ENCODE measurements at places on chromosomes 12 and 14. TPM values are rescaled to one million over a fixed set of nuclear protein-coding genes. Genes with fewer than 3 reads are reported as not detected.

The MGP gene
- 295 TPM for total RNA-seq

DNA sequence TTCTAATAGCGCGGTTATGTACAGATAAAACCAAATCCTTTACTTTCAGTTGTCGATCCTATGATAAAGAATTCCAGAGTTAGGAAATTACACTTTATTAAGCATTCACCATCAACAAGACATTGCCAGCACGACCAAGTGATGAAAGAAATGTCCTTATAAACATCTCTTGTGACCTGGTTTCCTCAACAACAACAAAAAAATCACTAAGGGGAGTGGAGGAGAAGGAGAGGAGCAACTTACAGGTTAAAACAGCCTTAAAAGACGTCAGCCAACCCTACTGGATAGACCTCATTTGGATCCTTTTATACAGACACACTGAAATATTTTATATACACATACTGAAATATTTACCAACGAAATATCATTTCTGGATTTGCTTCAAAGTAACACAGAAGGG is 22.8 kb downstream of the SART3 start:
- no peak for DNase-seq

GRCh38 chr12:122062832-122063693 is 15.5 kb upstream of the MLXIP start:
- DNase-seq = peak; percentile 65

The OLR1 gene
- total RNA-seq = 0.64 TPM

- DNase-seq = no peak
These were observed 104.6 kb downstream of the PTPRR start for GRCh38 chr12:70815971-70816391.

DNA sequence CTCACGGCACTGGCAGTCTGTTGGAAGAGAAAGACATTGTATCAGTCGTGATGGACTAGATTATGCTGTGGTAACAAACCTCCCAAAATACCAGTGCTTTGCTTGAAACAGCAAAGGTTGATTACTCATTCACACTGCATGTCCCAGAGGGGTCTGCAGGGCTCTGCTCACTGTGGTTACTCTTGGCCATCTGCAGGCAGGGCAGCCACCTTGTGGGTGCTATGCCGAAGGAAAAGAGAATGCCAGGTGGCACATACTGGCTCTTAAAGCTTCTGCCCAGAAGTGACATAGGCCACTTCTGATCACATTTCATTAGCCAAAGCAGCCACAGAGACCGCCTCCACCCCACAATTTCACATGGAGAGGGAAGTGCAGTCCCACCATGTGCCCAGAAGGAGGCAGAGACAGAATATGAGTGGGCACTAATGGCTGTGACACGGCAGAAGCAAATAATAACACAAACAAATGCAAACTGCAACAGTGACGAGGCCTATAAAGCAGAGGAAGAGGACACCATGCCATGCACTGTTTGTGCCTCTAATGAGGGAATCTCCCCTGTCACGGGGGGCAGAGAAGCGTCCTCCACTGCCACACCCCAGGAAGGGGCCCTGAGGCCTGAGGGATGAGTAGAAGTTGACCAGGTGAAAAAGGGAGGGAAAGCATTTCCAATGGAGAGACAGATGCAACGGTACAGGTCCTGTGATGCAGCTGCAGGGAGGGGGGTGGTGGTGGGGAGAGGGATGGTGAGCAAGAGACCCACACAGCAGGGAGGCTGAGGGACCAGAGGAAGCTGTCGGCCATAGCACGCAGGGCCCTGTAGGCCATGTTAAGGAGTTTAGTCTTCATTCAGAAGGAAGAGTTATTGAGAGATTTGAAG is 51.7 kb upstream of the KICS2 start:
- DNase-seq = no peak

- DNase-seq = no peak
These were observed 460.4 kb upstream of the SOX5 start for GRCh38 chr12:24409868-24410267.

DNA sequence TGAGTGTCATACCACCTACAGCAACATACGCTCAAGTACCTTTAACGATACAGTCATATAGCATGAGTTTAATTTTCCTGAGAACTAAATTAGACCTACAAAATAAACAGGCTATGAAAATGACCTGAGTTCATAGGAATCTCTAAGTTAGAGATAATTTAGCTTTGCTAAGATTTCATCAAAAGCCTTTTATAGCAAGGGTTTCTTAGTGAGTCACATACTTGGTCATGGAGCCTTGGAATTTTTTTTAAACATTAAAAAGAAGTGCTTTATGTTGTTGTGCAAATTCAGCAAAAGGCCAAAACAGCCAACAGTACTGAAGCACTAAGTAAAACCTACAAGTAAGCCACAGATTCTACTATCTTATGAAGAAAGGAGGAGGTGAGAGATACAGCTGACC is 93.6 kb upstream of the FERMT2 start:
- DNase-seq = no peak

The TTC6 gene
- total RNA-seq = not detected

GRCh38 chr12:26697217-26697616 is 135.8 kb downstream of the ITPR2 start:
- DNase-seq = no peak

DNA sequence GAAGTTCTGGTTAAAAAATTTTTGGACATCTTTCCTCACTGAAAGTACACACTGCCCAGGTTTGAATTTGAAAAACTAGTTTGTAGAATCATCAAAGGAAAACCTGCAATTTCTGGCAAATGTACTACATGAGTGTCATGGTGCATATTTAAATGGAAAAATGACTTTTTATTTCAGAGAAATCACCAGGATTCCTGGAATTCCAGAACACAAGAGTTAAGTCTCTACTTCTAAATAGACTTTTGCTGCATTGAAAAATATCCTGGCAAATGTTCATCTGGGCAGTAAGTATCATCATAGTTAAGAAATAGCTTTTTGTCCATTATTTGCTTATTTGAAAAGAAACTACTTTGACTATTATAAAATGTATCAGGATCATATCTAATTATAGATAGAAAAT is 275.1 kb downstream of the PRKD1 start:
- no peak for DNase-seq

GRCh38 chr12:57107456-57108155 is 3.6 kb downstream of the STAT6 start:
- DNase-seq = peak; percentile 33

The ADCY4 gene
- total RNA-seq = 26.5 TPM

DNA sequence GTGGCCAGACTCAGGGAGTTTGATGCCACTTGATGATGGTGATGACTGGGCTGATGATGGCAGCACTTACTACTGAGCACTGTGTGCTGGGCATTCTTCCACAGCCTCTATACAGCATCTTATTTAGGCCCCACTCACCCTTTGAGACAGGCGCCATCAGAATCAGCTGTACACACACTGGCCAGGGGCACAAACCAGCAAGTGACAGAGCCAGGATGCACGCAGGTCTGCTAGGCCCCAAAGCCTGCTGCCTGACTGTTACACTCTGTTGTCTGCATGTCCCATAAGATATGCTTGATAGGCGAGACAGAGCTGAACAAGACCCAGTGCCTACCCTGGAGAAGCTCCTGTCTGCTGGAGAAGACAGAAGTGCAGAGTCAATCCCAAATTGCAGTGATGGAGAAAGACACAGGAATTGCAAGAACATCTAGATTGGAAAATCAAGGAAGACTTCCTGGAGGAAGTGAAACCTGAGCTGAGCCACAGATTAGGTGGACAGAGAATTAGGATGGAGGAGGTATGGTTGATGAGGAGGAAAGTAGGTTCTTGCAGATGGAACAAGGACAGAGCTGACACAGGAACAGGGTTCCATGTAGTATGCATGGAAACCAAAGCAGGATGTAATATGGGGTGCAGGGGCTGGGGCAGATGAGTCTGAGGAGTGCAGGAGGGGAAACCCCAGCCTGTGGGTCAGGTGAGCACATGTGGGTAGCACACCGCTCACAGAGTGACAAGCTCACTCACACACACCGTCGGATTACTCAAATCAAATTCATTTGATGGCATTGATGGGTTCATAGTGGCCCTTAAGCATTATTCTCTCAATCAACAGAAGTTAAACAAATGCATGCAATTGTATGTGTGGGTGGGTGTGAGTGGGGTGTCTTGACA is 117.3 kb downstream of the BEGAIN start:
- no peak for DNase-seq

The KRT78 gene
- not detected for total RNA-seq

DNA sequence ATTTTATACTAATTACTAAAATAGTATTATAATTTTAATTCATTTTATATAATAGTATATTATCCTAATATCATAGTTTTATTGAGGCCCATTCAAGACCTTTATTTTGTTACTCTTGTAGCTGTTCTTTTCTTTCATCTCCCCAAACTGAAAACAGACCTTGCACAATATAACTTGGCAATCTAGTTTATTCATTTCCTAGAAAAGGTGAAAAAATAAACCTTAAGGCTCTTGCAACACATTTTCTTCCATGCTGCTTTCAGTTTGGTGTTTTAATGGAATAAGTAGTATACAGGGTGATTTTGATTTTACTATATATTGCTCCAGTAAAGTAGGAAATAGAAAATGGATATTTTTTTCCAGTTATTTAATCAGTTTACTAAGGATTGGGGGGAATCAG is 174.0 kb downstream of the SLC2A13 start:
- no peak for DNase-seq

The C3AR1 gene
- total RNA-seq = 6.9 TPM

The KRT82 gene
- total RNA-seq = not detected

GRCh38 chr12:1924996-1925683 is 6.7 kb upstream of the CACNA2D4 start:
- no peak for DNase-seq

GRCh38 chr14:104586832-104587620 is 7.5 kb downstream of the C14orf180 start:
- peak; percentile 90 for DNase-seq

The SUOX gene
- total RNA-seq = 27.9 TPM

DNA sequence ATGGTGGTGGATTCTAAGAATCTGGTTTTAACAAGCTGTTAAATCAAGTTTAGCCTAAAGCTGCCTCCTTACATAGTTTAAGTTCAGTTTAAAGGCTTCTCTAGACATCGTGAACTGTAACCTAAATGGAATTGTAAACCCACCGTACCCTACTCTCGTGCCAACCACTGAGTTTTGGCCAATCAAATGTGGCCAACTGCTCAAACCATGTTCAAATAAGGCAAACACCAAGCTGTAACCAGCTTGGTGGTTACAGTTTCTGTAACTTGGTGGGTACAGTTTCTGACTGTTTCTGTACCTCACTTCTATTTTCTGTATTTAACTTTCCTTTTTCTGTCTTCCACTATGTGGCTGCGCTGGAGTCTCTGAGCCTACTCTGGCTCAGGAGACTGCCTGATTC is 131.9 kb upstream of the DDHD1 start:
- no peak for DNase-seq

DNA sequence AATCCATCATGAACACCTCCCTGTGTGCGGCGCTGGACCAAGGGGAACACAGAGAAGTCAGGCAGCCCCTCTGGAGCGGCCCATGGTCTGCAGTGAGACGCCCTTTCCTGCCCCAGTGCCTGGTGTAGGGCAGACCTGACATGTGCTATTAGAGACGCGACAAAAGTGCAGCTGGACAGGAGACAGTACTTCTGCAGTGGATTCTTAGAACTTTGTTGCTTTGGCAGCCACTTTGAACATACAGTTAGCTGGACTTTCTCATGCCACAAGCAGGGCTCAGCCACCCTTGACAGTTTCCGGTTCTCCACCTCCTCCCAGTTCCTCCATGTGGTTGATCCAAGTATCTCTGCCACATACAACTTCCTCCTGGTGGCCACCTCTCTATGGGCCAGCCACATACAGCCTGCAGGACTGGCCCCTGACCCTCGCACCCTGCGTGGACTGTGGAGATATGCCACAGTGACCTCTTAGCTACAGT is 45.9 kb downstream of the LGMN start:
- no peak for DNase-seq

DNA sequence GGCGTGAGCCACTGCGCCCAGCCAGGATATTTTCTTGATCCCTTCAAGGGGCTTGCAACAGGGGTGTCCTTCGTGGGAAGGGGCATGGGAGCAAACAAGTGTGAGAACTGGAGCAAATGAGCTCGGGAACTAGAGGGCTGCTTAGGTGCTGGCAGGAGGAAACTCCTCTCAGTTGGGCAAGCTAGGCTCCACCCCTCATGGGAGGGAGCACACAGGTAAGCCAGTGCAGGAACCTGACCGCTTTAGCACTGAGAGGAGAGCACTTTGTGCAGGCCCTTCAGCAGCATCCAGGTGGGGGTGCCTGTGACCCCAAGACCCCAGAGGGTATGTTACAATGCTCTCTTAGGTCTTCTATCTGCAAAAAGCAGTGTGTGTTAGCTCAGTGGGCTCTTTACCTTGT is 755.4 kb upstream of the MDGA2 start:
- no peak for DNase-seq

DNA sequence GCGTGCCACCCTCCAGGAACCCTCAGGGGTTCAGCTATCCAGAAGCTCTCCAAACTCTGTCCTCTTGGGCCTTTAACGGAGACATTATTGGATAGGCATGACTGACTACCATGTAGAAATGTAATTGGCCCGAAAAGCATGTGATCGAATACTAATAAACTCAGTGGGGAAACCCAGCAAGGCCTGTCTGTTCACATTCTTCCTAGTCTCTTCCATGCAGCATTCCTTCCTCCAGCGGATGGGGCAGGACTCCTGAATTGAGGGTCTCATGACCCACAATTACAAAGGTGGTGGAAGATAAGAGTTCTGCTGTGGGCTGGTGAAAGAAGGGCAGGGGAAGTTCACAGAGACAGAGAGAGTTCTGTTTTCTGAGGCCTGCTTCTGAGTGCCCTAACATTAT is 6.5 kb upstream of the PRDM4 start:
- DNase-seq = no peak

DNA sequence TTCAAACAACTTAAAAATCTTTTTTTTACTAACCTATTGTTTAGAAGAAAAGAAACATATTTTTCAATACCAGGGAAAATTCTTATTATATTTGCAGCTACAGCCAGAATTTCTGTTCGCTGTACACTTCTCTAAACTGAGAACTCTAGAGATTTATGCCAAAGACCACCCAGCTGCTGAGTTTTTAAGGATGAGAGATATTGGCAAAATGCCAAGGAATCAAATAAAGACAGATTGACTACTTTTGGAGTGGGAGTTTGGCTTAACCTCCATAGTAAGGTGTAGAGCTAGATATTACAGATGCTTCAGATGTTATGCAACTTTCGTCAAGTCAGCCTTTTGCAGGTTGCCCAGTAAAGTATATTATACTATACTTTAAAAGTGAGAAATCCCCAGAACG is 71.8 kb downstream of the TTLL5 start:
- no peak for DNase-seq

DNA sequence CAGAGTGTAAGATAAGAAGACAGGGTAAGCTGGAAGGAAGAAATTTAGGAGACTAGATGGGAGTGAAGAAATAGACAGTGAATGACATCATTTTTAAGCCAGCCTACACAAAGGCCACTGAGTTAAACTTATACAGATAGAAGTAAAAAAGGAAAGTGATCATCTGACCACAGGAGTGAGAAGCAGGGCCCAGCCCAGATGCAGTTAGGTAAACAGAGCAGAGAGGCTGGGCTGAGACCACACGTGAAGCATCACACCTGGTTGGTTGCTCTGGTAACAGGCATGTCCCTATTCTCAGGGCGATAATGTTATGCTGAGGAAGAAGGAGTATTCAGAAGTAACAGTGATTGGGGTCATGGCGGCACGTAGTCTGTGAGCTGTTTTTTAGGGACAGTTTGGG is 1079.4 kb downstream of the AACS start:
- no peak for DNase-seq

Data from left ventricle myocardium superior (tissue), 1 donor.